ENCODE measurements at places on chromosomes 1 and 21. TPM values are rescaled to one million over a fixed set of nuclear protein-coding genes. Genes with fewer than 3 reads are reported as not detected.
A peak's percentile ranks its signal among the peaks of the same experiment; 100 is the strongest.

GRCh38 chr1:51946300-51946699 lies 44.2 kb downstream of the RAB3B start:
- DNase-seq: no peak

DNA sequence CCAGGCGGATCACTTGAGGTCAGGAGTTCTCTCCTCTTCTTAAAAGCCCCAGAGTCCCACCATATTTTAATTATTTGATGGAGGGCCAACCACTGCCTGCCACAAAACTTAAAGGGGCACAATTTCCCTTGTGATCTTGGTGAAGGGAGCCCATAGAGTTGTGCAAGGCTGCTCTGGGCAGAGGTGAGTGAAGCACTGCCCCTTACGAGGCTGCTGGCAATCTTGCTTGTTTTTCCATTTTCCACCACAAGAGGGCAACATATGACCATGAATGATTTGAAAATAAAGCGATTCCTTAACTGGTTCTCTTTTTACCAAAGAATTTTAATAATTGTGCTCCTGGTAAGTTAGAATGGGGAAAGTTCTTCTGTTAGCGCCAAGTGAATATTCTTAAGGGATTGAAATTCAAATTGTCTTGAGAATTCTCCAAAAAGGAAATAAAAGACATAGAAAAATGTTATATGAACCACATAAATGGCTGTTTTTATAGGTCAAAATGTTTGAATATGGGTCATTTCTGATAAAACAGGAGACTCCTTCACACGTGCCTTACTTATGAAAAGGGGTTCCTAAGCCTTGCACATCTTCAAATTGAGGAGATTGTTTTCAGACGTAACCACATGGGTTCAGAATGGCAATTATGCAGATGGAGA lies 22.7 kb downstream of the PGM1 start:
- DNase-seq: peak; percentile 72

DNA sequence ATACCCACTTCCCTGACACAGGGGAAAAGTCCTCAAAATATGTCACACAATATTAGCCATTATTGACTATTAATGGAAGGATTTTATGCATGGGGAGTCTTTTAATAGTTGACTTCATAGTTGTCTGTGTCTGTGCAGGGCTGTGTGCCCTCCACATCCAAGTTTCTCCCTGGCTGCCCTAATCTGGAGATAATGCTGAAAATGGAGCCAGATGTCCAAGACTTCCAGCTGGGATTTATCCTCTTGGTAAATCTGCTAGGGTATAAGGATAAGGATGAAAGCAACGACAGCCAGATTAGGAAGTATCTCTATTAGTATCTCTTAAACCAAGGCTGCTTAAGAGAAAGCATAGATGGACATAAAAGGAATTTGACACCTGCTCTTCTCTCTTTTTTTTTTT lies 42.1 kb downstream of the CDK18 start:
- DNase-seq: no peak

GRCh38 chr21:28937737-28938136 lies 54.9 kb downstream of the LTN1 start:
- DNase-seq: no peak

- no peak for DNase-seq
Measured at GRCh38 chr1:234262007-234262753, 111.1 kb upstream of the COA6 start.

DNA sequence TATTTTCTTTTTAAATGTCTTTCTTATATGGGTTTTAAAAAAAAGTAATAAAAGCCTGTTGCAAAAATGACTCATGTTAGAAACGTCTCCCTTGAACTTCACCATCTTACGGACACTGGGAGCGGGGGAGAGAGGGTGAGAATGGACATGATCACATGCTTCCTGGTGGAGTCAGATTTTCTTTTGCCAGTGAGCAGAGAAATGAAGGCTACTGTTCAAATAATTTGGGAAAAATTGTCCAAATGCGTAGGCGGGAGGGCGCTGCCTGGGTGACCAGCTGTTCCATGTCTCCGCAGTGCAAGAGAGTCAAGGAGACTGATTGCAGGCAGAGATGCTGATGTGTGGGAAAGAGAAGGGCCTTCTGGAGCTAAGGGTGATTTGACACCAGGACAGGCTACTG lies 23.1 kb downstream of the EIF2D start:
- no peak for DNase-seq

GRCh38 chr1:18803151-18803791 lies 56.2 kb downstream of the TAS1R2 start:
- no peak for DNase-seq

GRCh38 chr1:235888119-235888643 lies 21.5 kb upstream of the LYST start:
- no peak for DNase-seq

DNA sequence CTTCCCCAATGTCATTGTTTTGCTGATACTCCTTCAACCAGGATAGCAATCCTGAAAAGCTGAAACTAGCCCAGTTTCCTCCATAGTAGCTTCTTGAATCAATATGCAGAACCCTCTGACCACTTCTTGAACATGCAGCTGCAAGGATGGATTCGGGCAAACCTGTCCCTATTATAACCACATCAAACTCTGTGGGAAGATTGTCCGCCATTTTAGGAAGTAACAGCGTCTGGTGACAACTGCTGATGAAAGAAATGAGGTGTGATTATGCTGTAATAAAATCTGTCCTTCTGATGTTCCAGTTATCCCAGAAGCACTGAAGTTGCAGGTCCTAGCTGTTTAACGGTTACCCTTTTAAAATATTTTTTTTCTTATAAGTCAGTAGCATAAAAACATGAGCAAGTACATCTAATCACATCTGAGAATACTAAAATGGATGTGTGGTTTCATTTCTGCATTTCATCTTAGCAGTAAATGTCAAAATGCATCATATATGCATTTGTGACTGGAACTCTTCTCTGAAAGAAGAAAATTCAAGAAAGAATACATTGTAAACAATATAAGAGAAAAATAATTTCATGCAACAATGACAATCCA lies 4.5 kb downstream of the CHML start:
- no peak for DNase-seq

DNA sequence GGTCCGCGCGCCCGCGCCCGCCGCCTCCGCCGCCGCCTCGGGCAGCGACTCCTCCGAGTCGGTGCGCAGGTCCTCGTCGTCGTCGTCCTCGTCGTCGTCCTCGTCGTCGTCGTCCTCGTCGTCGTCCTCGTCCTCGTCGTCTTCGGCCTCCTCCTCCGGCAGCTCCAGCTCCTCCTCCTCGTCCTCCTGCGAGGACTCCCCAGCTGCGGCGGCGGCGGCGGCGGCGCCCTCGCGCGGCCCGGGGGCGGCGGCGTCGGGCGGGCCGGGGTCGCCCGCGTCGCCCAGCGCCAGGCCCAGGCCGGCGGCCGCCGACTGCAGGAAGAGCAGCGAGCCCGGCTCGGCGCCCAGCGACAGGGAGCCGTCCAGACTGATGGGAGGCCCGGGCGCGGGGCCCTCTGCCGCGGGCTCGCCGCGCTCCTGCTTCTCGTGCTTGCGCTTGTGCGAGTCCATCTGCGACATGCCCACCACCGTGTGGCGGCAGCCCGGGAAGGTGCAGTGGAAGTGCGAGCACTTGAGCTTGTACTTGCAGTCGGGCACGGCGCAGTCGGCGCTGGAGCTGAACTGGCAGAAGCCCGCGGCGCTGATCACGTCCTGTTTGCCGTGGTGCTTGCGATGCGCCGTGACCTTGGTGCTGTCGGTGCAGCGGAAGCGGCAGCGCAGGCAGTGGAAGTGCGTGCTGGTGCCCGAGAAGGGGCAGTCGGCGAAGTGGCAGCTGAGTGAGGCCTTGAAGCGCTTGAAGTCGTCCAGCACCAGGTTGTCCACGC lies 157.3 kb downstream of the CASZ1 start:
- no peak for DNase-seq

GRCh38 chr1:205978676-205979075 lies 24.5 kb downstream of the RAB7B start:
- DNase-seq: no peak

GRCh38 chr1:59238333-59238934 lies 58.5 kb upstream of the FGGY start:
- DNase-seq: no peak

GRCh38 chr1:207647671-207648333 lies 2.9 kb downstream of the CR1L start:
- DNase-seq: no peak

GRCh38 chr1:152167835-152168534 lies 9.0 kb upstream of the RPTN start:
- DNase-seq: no peak

GRCh38 chr1:69765951-69766350 lies 198.2 kb downstream of the LRRC7 start:
- DNase-seq: no peak

- DNase-seq: no peak
Measured at GRCh38 chr1:46549697-46550681, 1.5 kb downstream of the KNCN start.

DNA sequence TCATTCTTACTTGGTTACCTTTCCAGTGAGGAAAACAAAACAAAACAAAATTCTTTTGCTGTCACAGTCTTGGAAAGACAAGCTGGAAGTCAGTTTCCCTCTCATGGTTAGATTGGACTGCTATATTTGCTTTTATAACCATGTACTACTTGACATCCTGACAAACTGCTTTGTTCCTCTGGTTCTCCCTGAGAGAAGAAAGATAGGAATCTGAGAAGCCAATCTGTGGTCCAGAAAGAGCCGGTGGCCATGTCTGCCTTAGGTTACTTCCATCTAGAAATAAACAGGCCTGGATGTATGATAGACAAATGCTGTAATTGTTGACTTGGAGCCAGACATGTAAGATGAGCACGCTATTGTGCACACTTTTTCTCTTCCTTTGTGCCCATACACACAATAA lies 330.0 kb downstream of the BRINP3 start:
- no peak for DNase-seq

GRCh38 chr1:83996621-83997020 lies 2.3 kb downstream of the TTLL7 start:
- DNase-seq: no peak

- DNase-seq: no peak
Measured at GRCh38 chr21:34020983-34021553, 52.3 kb upstream of the MRPS6 start.

DNA sequence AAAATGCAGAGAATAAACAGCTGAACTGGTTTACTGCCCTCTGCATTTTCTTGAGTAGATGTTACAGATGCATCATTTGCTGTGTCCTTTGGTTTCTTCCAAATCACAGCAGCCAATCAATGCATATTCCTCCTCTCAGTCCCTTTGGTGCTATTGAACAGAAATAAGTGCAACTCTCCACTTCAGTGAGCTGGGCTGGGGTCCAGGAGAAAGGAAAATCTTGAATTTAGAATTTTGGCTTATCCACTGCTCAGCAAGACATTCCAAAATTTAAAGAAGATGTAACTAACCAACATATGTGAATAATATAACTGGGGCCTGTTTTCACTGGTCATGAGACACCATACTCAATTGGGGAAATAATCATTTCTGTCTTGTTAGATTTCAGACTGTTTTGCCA lies 39.2 kb downstream of the PRMT6 start:
- no peak for DNase-seq

- DNase-seq: no peak
Measured at GRCh38 chr1:23168079-23168444, 594 bp downstream of the LUZP1 start.

- no peak for DNase-seq
Measured at GRCh38 chr1:179228783-179229213, 679 bp downstream of the ABL2 start.

DNA sequence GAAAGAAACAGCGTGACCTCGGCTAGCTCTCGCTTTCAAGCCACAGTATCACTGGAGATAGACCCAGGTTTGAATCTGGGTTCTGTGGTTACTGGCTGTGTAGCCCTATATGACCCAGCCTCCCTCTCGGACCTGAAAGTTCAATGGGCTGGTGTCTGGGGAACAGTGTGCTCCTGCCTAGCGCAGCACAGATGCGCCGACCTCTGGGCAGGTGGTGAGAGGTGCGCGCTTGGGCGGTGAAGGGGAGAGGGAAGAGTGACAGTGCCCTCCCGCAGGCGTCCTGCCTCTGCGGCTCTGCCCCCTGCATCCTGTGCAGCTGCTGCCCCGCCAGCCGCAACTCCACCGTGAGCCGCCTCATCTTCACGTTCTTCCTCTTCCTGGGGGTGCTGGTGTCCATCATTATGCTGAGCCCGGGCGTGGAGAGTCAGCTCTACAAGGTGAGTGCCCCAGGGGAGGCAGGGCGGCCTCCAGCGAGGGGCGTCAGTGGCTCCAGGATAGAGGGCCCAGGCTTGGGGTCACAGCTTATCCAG lies 10.5 kb downstream of the SERINC2 start:
- no peak for DNase-seq

DNA sequence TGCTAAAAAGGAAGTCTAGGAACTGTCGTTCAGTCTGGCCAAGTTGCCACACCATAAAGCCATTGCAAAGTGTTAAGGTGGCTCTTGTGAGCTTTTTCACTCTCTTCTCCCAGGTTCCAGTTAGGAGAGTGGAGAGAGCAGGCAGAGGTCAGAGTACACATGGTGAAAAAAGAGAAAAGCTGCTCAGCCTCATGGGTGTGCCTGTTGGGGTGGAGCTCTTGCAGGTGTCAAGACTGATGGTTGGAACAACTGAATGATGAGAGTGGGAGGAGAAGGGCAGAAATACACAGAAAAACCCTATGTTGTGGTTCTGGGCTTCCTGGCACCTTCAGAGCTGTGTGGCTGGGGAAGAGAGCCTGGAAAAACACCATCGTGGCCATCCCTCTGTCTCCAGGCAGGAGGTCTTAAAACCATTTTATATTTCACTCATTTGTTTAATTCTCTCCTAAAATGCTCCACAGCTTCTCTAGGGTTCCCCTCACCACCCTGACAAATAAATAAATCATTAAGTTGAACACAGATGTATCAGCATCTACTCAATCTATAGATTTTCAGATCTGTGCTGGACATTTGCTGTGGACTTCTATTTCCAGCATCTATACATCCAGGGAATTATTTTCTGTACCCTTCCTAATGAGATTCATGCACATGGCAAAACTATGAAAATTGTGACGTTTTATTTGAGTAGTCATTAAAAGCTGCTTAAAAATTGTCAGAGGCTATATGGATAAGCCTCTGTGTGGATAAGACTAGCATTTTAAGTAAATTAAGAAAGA lies 17.5 kb downstream of the UBASH3A start:
- no peak for DNase-seq

DNA sequence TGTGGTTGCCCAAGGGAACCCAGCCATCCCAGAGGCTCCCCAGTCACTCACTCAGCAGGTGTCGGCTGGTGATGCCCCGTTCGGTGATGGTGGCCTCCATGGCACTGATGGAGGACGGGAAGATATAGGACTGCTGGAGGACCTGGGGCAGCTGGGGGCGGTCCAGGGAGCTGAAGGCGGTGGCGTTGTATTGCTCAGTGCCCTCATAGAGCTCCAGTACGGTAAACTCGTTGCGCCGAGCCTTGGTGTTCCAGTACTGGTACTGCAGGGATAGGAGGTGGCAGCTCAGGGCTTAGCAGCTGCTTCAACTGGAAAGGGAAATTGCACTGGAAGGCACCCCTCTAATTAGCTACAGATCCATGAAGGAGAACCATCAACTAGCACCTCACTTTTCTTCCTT lies 12.5 kb upstream of the UBR4 start:
- DNase-seq: no peak

PTCH2 gene
- polyA plus RNA-seq: 6.2 TPM

DCST2 gene
- polyA plus RNA-seq: 1.6 TPM

FCMR gene
- polyA plus RNA-seq: 2.4 TPM

DIRAS3 gene
- polyA plus RNA-seq: 2.5 TPM

ZNF687 gene
- 26.3 TPM for polyA plus RNA-seq

ASPM gene
- polyA plus RNA-seq: 20.1 TPM

TMEM82 gene
- polyA plus RNA-seq: 2.8 TPM

JTB gene
- polyA plus RNA-seq: 109 TPM

LRRC40 gene
- polyA plus RNA-seq: 31.5 TPM

APOBEC4 gene
- polyA plus RNA-seq: not detected

FMO4 gene
- 10.7 TPM for polyA plus RNA-seq

NUCKS1 gene
- polyA plus RNA-seq: 375 TPM

MYOM3 gene
- 22.9 TPM for polyA plus RNA-seq
